ENCODE measurements at places on chromosomes 1 and 21.

GRCh38 chr21:38960251-38960650 lies 154.5 kb downstream of the ETS2 start:
- DNase-seq, result no peak

GRCh38 chr1:154813300-154813816 lies 56.7 kb downstream of the KCNN3 start:
- no peak for DNase-seq

- no peak for DNase-seq
Observed at GRCh38 chr1:34212673-34213072, 36.0 kb downstream of the C1orf94 start.

DNA sequence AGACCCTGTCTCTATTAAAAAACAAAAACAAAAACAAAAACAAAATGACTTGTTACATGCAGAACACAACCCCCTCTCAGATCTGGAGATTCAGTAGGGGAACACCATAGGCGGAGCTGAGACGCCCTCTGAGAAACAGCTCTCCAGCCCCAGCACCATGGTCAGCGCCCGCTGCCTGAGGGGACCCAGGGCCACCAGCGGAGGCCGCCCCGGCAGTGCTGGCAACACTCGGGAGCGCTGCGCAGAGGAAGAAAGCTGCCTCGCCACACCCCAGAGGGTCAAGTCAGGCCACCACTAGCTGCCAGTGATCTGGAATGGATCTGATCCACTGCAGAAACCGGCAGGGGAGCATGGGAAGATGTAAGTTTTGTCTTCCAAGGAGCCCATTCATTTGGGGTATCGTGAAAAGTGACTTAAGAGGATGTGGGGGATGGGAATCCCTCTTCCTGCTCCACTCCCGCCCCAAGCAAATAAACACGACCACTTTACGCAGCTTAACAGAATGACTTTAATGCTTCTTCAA lies 3.1 kb downstream of the ACTA1 start:
- DNase-seq, result peak; percentile 18

GRCh38 chr1:36613721-36614120 lies 131.0 kb upstream of the CSF3R start:
- no peak for DNase-seq

GRCh38 chr1:180975551-180975950 lies 47.1 kb downstream of the STX6 start:
- DNase-seq, result no peak

- DNase-seq, result no peak
Observed at GRCh38 chr1:214899908-214900460, 182.6 kb upstream of the KCNK2 start.

DNA sequence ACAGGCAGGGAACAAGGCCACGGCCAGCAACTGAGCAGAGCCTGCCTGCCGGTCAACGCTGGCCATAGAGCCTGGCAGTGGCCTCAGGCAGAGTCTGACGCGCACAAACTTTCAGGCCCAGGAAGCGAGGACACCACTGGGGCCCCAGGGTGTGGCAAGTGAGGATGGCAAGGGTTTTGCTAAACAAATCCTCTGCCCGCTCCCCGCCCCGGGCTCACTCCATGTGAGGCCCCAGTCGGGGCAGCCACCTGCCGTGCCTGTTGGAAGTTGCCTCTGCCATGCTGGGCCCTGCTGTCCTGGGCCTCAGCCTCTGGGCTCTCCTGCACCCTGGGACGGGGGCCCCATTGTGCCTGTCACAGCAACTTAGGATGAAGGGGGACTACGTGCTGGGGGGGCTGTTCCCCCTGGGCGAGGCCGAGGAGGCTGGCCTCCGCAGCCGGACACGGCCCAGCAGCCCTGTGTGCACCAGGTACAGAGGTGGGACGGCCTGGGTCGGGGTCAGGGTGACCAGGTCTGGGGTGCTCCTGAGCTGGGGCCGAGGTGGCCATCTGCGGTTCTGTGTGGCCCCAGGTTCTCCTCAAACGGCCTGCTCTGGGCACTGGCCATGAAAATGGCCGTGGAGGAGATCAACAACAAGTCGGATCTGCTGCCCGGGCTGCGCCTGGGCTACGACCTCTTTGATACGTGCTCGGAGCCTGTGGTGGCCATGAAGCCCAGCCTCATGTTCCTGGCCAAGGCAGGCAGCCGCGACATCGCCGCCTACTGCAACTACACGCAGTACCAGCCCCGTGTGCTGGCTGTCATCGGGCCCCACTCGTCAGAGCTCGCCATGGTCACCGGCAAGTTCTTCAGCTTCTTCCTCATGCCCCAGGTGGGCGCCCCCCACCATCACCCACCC lies at the start of gene TAS1R3:
Gene TAS1R3 (plus strand): TSS at position 213 of the 898 bp plus-strand sequence. CDS start 66 bp downstream, at position 279.
- no peak for DNase-seq

Data from stromal cell of bone marrow (primary cell).